ENCODE measurements at places on chromosomes 1 and 21.
A peak's percentile ranks its signal among the peaks of the same experiment; 100 is the strongest.

GRCh38 chr1:236699366-236699765 lies 13.1 kb downstream of the ACTN2 start:
- DNase-seq = no peak

DNA sequence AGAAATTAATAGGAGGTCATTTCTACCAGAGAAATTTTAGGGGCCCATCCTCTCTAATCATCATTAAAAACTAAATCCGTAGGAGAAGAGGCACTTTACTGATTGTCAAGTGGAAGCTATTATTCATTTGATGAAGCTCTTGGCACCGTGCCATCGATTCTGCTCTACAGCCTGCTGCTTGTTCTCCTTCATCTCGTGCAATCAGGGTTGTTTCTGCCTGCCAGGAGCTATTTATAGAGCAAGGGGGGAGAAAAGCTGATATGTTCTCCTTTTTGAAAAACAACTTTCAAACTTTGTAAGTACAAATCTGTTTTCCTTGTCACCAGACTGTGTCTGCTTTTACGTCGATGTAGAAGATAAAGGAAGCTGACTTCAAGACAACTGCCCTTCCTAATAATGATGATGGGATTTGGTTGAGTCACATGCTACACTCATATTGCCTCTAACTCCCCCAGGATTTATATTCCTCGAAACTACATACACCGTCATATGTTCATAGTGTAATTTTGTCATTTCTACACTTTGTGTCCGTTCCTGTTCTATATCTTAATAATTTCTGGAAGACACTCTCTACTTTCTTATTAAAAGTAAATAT lies 169.6 kb upstream of the LHX8 start:
- no peak for DNase-seq

DNA sequence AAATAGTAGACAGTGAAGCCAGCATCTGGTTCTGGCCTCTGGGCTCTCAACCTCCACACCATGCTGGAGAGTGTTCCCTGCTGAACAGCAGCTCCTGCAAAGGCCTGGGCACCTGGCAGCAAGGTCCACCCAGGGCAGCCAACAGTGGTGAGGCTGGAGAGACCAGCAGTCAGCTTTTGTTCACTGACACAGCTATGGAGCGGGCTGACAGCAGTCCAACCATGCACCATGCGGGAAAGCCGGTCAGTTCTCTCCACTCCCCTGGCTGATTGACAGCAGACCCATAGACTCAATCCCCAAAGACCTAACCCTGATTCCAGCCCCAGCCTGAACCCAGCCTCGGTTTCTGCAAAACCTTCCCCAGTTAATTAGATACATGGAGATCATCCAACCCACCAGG lies 49.0 kb downstream of the KLHDC7A start:
- no peak for DNase-seq

DNA sequence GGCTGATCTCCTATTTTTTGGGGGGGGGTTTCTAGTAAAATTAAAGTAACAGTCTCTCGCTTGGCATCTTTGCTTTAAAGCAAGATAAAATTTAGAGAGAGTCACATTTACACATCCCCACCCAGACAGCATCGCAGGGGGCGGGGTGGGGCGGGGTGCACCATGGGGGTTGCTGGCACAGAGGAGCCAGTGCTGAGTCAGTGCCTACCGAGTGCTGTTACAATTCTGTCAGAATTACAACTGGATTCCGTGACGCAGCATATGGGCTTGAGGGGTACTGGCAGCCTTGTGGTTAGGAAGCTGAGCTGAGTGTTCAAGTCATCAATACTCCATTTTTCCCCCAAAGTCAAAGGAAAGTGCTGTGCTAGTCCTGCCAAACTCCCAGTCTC lies 175.9 kb downstream of the PRDM16 start:
- no peak for DNase-seq

- no peak for DNase-seq
Observed at GRCh38 chr1:190176776-190177175, 300.9 kb downstream of the BRINP3 start.

DNA sequence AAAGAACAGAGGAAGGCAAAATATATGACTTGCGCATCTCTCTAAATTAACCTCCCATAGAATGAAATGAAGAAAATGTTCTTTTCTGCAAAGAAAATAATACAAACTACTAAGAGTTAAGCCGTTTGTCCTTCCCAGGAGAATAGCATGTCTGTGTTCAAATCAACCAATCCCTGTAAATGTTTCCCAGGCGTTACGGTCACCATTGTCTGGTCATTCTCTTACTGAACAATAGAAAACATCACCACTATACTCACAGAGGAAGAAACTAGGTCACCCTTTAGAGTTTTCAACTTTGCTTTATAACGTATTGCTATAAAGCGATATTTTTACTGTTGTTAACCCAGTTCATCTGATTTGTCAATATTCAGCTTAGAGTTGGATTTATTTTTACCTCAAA lies 34.1 kb downstream of the COL11A1 start:
- no peak for DNase-seq

- peak; percentile 78 for DNase-seq
Observed at GRCh38 chr1:14780271-14780670, 181.8 kb downstream of the KAZN start.

GRCh38 chr21:44337941-44338895 lies 972 bp downstream of the CFAP410 start:
- DNase-seq = no peak

DNA sequence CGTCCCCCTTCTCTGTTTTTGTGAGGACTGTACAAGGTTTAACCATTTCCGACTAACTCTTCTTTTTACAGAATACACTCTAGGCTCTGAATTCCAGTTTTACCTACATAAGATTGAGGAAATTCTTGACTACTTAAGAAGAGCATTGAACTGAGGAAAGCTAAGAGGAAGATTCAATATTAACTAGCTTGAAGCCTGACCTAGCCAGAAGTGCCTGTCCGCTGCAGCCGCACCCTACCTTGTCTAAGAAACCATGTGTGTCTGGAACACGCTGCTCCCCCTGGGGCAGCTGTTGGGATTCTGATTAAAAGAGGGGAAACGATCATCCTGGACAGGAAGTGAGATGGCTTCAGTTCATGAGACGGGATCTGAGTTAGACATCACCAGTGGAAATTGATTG lies 28.9 kb downstream of the CA6 start:
- no peak for DNase-seq

DNA sequence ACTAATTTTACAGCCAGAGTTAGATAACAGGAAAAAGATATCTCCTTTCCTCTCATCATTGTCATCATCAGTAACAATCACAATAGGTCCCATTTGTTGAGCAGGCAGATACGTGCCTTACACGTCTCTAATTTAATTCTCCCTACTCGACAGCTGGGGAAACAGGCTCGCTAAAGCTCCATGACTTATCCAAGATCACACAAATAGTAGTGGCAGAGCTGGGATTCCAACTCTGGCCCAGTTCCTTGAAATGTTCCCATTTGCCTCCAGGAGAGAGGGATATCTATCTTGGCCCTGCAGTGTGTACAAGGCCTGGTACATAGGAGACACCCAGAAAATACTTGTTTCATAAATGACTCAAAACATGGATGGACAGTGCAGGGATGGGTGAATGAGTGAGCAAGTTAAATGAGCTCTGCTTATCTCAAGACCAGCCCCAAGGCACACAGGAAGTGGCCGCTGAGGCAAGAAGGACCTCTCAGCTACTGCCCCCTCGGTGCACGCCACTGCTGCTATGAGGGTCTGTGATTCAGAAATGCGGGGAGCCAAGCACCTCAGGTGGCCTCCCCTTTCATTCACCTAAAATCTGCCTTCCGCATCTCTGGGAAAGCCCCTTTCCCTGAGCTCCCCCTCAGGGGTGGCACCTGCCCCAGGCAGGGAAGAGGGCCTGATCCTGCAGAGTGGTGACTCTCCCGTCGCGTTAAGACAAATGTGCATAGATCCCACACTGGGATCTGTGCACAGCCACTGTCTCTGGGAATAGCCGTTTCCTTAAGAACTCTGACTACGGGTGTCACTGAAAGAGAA lies 3.6 kb downstream of the KCNN3 start:
- no peak for DNase-seq

DNA sequence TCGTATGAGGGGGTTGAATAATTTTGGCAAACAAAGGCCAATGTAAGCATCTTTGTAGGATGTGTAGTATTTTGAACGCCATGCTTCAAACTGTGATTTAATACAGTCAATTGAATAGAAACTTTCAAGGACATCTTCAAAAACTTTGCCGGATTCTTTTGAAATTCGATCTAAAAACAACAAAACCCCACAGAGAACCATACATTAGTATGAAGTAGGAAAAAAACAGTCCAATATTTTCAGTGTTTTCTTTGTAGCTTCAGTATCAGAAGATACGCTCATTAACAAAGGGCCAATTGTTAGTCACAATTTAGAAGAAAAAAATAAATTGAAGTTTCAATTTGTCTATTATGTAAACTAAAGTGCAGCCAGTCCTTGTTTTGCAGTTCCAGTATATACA lies 20.7 kb upstream of the SYNJ1 start:
- DNase-seq = no peak

DNA sequence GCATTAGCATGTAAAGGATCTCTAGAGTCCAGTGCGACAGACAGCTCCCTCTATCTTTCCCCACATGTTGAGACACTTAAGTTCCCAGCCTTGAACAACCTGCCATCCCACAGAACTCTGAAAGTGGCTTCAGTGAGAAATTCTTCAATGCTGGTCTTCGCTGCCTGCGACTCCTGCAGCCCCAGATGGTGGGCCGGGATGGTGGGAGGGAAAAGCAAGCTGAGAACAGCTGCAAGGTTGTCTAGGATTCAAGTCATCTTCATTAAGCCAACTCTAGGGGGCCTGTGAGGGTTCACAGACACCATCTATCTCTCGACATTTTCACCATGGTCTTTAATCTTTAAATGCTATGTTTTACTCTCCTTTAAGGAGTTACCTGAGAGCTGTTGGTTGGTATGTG lies 185.5 kb upstream of the C1orf174 start:
- no peak for DNase-seq

GRCh38 chr1:241391926-241392710 lies 35.1 kb upstream of the RGS7 start:
- no peak for DNase-seq

DNA sequence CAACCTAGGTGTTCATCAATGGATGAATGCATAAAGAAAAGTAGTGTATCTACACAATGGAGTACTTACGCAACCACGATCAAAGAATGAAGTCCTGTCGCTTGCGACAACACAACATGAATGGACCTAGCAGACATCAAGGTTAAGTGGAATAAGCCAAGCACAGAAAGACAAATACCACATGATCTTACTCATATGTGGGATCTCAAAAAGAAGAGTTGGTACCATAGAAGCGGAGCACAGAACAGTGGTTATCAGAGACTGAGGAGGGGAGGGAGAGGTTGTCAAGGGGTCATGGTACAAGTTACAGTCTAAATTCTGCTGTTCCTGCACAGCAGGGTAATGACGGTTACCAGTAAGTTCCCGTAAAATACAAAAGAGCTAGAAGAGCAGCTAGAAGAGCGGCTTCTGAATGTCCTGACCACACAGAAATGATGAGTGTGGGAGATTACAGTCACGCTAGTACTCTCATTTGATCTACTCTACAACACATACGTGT lies 36.7 kb downstream of the NPHP4 start:
- no peak for DNase-seq

GRCh38 chr1:95088303-95088702 lies 15.6 kb upstream of the ALG14 start:
- no peak for DNase-seq

- DNase-seq = no peak
Observed at GRCh38 chr1:62612770-62613169, 15.4 kb downstream of the ANGPTL3 start.

- DNase-seq = peak; percentile 25
Observed at GRCh38 chr1:192702212-192702902, 66.4 kb downstream of the RGS13 start.

- DNase-seq = no peak
Observed at GRCh38 chr1:200894712-200895442, at the start of gene INAVA. INAVA (plus strand) TSS chr1:200894900; CDS start chr1:200898401, 3,501 bp downstream.

DNA sequence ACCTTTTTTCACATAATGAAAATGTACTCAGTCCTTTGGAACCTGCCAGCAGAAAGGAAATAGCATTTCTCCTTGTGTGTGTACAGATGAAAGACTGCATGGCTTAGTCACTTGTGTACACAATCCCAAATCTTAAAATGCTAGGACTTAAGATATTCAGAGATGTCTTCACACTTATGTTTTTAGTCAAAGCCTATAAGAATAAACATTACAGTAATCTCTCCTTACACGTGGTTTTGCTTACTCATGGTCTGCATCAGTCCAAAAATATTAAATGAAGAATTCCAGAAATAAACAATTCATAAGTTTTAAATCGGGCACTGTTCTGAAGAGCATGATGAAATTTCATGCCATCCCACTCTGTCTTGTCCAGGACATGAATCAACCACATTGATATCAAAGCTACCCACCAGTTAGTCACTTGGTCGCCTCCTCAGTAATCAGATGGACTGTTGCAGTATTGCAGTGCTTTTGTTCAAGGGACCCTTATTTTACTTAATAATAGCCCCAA lies 75.7 kb upstream of the RRP15 start:
- no peak for DNase-seq

GRCh38 chr1:36924282-36924811 lies 110.0 kb downstream of the GRIK3 start:
- DNase-seq = peak; percentile 12

DNA sequence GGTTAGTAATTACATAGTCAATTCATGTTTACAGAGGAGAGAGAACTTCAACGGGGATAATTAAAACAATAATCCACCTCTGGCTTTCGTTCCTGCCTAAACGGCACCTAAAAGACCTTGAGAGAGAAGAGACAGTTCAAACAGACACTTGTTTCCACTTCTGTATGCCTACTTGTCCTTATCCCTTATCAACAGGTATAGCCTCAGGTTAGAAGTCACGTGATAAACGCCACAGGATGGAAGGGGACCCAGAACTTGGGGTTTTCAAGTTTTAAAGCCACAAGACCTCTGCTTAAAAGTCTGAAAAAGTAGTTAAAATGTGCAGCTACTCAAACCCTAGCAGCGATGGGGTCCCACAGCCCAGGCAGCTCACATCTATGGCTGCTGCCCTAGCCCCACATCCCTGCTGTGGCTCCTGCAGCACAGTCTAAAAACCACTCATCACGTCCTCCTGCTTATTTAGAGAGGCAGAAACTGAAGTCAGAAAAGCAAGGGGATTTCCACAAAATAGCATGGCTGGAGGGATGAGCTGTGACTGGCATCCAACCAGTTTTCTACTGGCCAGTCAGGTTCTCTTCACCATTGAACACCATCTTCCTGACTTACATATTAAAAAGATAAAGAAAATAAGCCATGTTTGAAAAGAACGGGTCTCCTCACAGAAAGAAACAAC lies 51.2 kb upstream of the SEC16B start:
- DNase-seq = no peak

DNA sequence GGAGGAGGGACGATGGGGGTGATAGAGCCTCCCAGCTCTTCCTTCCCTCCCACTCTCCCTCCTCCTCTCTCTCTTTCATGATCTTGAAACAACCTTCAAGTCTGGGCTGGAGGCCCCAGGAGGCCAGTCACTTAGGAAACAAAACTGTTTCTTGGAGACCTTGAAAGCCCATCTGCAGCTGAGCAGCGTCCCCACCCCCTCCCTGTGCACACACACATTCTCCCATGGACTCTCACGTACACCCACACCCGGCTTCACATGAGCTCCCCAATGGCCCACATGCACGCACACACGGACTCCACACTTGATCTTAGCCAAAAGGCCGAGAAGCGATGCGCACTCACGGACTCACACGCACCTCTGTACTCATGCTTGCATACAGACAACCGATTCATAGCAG lies 3.2 kb upstream of the ATP1A2 start:
- DNase-seq = no peak

GRCh38 chr1:10635085-10635896 lies 160.5 kb downstream of the PEX14 start:
- DNase-seq = no peak

All from inflammatory macrophage treated with lipopolysaccharide for 1 hour (primary cell).